ENCODE measurements at places on chromosomes 2 and 18.

GRCh38 chr2:62054029-62054791 lies 141.7 kb upstream of the B3GNT2 start:
- DNase-seq: no peak

- no peak for DNase-seq
Measured at GRCh38 chr2:241363426-241363825, 7.3 kb downstream of the FARP2 start.

DNA sequence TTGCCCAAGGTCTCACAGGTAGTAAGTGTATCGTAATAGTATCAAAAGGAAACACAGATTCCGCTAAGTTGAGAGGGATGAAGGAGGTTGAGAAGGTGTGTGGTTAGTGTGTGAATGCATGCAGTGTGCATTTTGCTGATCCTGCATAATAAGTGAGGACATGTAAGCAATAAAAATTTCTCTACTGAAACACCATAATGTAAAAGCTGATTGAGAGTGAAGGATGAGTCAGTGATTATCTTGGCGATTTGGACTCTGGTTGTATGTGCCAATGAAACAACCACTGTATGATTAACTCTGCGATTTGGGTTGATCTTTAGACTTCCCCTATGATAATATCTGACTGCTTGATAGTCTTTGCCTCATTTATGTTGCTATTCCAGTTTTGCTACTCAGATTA lies 16.7 kb upstream of the ADGRF3 start:
- DNase-seq: no peak

DNA sequence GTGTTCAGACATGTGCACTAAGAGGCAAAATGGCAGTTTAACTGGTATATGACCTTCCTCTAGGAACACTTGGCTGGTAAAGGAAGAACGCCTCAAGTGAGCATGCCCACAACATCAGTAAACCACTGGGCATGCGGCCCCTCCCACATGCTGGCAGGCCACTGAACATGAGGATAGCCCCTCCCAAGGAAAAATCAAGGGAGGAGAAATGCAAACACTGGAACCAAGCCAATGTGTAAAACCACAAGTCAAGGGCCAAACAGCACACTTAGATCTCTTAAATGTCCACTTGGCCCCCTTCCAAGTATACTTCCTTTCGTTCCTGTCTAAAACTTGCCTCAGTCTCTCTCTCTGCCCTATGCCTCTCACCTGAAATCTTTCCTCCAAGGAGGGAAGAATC lies 980.8 kb downstream of the TSN start:
- DNase-seq: no peak

DNA sequence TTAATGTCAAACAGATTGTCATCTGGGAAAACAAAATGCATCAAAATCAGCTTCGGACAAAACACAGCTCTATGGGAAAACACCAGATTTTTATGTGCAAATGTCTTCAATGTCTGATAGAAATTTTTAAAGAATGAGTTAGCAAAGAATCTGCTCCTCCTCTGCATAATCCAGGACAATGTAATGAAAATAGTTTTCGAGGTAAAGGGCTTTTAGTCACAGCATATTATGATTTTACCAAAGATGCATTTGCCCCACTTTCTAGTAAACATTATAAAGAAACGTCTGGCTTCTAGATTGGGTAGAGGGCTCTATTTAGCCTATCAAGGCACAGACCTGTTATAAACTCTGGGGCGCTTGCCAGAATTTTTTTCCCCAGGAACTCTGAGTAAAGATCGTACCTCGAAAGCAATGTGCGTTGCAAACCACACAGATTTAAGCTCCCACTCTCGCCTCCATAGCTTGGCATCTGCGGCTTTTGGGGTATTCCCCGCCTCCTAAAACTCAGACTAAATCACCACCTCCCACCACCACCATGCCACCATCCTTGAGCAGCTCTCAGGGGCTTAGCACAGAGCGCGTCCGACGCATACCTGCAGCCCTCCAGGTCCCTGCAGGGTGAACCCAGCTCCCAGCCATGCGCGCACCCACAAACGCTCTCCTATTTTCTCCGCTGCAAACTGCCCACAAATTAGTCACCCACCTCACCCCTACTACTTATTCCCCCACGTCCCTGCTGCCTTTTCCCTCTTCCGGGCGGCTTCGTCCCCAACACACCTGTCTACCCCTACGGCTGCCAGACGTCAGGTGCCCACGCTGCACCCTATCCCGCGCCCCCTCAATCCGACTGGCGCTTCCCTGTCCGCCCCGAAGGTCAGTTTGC lies 829 bp downstream of the ACVR1C start:
- peak; percentile 32 for DNase-seq

- DNase-seq: no peak
Measured at GRCh38 chr2:233990261-233990798, 60.2 kb upstream of the SPP2 start.

DNA sequence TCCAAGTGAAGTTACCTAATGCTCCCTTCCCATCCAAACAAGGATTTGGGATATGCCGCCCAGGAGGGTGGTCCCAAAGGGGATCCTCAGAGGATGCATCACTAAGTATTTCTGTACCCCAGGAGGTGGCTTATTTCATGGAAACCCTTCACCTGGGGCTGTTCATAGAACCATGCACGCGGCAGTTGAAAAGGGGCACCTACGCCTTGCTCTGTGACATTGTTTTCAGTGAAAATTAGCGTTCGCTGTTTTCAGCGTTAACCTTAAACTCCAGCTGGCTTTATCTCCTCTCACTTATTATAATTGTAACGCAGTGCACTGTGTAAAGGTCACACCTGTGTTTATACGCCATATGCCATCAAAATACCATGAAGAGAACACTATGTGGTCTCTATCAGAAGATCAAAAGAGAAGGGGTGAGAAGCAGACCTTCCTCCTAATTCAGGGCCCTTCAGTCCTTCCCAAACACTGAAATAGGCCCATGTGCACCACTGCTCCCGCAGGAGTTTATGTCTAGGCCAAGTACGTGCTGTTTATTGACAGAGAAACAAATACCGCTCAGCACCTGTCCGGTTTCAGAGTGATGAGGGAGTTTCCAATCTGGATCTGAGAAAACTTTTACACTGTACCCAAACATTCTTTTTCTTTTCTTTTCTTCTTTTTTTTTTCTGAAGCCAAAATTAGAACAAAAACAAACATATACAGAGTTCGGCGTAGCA lies 162.1 kb downstream of the BCL2 start:
- no peak for DNase-seq

DNA sequence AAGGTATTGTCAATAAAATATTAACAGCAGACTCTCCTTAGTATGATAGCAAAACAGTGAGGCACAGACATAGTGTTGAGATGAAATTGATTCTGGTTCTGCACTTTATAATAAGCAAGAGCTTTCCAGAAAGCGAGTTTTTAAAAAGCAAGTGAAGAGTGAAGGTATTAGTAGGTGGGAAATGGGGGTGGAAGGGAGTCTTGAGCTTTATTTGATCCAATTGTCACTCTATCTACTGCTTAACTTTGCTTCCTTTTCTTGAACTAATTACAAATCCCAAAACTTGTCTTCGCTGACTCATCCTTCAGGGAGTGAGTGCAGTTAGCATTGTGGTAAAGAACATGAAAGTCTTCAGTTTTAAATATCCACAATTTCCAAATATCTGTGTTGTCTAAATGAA lies 120.6 kb upstream of the BOD1L2 start:
- DNase-seq: no peak

DNA sequence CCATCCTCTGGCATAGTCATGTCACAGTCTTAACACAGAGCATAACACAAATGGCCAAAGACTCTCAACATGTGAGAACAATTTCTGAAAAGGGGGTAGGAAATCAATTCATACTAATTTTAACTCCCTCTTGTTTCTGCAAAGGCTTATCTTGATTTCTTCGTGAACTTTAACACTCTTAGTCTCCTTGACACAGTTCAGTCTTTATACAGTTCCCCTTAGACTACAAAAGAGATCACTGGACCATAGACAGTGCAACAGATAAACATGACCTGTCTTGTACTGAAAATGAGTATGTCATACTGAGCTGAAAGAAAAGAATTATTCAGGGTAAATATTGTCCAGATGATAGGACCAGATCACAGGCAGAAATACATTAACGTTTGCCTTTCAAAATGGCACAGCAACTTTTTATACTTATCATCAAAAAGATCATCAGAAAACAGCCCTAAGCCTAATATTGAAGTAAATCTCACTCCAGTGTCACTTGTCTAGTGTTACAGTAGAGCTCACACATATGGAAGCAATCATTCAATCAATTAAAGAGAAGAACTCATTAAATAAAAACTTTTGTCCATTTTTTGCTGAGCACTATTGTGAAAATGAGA lies 56.4 kb upstream of the VRK2 start:
- no peak for DNase-seq
